ENCODE measurements at places on chromosomes 1 and 21.

GRCh38 chr1:189141056-189141455, 1336.6 kb downstream of the BRINP3 start:
- no peak for DNase-seq

DNA sequence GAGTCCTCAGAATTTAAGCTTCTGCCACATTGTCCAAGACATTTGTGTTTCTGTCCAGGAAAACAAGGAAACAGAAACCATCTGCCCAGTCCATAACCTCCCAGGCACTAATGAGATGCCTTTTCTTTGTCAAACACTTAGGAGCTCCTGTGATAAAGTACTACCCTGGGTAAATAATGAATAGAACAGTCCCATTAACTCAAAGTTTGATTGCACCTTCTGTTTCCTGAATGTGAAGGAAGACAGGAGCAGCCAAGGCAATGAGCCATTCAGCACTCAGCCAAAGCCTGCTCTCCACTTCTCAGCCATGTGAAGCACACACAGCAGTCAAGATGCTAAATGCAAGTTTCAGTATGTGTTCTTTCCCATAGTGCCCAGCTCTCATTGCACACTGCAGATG, 199.8 kb downstream of the SEC16B start:
- no peak for DNase-seq

DNA sequence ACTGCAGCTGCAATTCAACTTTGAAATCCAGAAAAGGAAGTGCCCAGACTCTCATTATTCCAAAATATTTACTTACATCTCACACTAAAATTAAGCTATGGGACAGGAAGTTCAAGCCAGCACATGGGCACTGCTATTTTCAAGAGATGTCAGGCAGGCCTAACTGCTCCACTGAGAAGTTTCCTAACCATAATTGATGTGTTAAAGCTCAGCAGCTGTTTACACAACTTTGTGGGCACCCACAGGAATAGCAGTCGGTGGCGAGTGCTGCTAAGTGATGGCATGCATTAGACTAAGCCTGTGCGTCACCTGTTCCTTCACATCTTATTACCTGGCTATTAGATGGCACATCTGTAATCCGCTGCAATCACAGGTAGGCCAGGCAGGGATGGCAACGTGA, 303.3 kb upstream of the DAB1 start:
- no peak for DNase-seq

DNA sequence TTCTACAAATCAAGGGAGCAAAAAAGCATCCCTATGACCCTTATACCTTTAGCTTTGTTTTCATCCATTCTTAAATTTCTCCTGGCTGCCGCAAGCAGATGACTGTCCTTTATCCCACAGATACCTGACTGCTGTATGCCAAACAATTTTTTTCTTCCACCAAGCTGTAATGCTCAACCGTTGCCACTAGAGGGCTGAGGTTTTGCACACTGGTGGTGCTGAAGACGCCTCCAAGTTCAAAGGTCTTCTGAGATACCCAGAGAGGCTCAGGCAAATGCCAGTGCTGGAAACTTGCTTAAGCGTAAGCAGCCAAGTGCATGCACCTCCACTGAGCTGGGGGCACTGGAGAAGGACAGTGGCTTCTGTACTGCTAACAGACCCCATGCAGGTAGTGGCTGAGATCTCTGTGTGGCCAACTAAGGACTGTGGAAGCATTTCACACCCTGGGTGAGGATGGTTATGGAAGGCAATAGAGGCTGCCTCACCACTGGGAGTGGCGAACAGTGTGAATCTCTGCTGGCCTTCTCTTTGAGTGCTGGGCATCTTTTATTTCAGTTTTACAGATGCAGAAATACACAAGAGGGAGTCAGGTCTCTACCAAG, 28.5 kb downstream of the CNIH3 start:
- DNase-seq: no peak

DNA sequence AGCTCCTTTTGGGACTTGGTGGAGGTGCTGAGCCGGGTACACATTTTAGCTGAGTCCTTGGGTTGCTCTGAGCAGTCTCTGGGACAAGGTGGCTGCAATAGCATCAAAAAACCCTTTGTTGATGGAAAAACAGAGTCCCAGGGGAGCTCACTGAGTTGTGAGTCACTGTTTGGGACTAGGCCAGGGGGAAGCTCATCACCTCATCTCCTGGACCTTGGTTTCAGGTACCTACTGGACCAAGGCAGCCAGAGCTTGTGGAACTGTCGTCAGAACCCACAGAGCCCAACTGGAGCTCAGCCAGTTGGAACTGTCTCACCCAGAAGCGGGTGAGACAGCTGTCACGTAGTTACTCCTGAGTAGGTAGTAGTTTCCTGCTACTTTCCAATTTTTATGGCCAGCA, 146.7 kb downstream of the HLX start:
- DNase-seq: no peak

DNA sequence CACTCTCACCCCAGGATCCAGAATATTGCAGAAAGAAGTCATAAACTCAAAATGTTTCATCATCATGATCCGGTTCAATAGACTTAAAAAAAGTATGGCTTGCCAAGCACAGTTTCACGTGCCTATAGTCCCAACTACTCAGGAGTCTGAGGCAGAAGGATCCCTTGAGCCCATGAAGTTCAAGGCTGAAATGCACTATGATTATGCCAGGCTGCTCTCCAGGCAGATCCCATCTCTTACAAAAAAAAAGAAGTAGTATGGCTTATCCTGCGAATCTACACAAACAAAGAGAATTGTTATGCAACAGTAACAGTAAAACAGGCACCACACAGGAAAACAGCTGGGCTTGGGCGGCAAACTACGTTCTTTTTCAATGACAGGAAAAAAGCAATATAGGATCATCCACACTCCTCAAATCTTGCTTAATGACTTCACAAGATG, 76.2 kb downstream of the EIF4G3 start:
- no peak for DNase-seq

GRCh38 chr1:101474039-101474665, 237.3 kb downstream of the S1PR1 start:
- DNase-seq: no peak

- DNase-seq: no peak
Observed at GRCh38 chr21:26470351-26471098, 102.6 kb downstream of the CYYR1 start.

- DNase-seq: no peak
Observed at GRCh38 chr21:29786496-29787360, 153.1 kb downstream of the GRIK1 start.

DNA sequence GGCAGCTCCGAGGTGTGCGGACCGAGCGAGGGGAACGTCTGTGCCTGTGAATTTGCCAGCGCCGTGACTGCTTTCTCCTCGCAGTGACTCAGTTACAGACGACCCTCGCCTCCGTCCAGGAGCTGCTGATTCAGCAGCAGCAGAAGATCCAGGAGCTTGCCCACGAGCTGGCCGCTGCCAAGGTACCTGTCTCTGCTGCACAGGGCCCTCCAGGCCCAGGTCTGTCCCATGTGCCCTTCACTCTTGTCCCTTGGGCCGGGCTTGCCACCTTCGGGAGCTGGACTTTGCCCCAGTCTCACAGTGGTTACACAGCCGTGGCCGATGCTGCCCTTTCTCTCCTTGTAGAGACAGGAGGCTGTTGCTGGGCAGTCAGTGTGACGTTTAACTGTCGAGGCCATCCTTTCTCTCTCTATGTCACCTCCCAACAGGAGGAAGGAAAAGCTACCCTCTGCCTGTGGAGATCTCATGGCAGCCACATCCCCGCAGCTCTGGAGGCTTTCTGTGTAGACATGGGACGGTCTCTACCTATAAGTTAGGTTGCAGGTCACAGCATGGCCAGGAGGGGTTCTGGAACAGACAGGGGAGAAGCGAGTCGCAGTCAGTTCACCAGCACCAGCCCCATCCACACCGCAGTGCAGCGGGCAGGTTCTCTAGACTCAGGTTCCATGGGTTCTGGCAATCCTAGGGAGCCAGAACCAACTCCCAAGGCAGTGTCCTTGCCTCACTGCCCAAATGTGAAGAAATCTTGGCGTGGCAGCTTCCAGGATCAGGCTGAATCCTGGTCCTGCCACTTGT, 149.7 kb downstream of the PEX14 start:
- DNase-seq: no peak

- no peak for DNase-seq
Observed at GRCh38 chr1:3948344-3948743, 48.3 kb upstream of the C1orf174 start.

DNA sequence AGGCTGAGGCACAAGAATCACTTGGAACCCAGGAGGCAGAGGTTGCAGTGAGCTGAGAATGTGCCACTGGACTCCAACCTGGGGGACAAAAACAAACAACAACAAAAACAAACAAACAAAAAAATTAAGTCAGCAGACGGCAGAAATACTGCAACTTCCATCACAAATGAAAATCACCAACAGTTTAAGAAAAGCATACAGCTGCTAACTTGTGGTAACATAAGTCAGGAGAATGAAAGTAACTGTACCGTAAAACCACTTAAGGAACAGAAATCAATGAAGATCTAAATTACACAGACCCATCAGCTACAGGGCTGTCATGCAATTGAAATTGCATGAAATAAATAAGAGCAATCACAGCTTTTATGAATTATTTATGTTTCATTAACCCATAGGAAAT, 25.0 kb downstream of the MCOLN2 start:
- no peak for DNase-seq

GRCh38 chr1:41882068-41882477, 36.6 kb downstream of the HIVEP3 start:
- DNase-seq: no peak

DNA sequence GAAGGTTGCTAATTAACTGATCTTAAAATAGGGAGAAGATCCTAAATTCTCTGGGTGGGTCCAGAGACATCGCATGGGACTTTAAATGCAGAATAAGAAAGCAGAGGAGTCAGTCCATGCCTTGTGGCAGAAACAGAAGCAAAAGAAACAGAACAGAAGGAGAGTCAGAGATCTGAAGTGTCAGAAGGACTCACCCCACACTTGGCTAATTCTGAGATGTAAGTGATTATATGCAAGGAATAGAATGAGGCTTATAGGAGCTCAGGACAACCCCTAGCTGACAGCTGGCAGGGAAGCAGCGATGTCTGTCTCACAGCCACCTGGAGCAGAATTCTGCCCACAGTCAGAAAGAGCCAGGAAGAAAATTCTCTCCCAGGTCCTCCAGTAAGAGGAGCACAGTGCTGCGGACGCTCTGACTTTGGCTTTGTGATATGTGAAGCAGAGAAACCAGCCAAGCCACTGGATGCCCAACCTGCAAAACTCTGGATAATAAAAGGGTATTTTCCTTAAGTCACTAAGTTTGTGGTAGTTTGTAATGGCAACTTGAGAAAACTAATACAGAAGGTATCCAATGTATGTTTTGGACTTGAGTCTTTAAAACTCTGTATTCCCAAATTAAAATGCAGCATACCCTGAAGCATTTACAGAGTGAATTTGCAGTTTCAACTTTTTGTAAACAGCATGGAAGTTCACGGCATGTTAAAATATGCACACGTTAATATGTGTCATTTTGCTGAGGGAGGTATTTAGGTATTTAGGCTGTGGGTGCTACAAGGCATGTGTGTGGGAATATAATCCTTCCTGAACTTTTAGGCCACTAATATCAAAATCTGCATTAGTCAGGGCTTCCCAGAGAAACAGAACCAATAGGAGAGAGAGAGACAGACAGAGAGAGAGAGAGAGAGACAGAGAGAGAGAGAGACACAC, 388.5 kb downstream of the PCP4 start:
- DNase-seq: no peak

DNA sequence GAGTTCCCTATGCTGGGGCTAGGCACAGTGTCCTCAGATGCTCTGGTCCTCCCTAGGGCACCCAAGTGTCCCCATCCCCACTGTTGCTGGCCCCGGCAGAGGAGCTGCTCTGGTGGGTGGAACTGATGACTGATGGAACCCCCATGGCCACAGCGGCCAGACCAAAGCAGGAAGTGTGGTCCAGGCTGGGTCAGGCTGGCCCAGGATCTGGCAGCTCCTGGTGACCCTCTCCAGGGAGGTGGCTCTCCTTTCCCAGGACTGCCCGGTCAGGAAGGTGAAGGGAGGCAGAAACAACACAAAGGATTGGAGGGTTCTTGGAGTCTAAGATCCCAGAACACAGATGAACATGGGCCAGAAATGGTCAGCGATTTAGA, 1.1 kb downstream of the NKAIN1 start:
- no peak for DNase-seq

DNA sequence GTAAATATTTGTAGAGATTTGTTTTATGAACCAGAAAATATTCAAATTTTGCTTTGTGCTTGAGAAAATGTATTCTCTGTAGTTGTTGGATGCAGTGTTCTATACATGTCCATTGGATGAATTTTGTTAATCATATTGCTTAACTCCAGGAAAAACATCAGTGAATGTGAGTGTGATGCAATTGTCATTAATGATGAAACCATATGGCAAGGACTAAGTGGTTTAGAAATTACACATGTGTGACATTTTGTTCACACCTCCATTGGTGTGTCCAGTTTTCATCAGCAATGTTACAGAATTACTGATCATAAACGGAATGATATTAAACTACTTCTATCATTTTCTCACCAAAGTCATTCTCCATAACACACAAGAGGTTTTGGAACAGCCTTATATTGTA, 151.8 kb upstream of the ST6GALNAC5 start:
- no peak for DNase-seq

DNA sequence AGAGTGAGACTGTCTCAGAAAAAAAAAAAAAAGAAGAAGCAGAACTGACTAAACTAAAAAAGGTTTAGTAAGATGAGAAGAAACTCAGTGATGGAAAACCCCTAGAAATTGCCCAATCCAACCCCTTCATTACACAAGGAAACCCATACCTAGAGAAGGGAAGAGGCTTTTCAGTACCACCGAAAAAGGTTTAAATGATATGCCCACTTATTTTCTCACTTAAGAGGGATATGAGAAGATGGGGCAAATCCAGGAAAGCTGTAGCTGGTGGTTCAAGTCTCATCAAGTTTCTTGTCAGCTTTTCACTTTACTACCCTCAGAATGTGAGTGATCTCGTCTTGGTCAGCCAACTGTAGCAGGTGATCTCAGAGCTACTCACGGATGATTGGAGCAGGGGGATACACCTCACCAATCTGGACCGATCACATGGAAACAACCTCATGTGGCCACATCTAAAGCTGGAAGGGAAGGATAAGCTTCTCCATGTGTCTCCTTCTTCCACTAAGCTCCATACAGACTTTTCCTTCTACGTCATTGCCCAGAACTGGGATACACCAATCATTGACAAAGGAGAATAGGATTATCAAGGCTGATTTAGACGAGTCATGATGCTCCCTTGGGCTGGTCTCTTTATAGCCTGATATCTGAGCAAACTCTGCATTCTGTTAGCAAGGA, 126.7 kb upstream of the POU3F1 start:
- DNase-seq: no peak

Data from AG04450 (cell line).